OCI-LY7 (cell line): ENCODE measurements at places on chromosomes 7 and 10. TPM values are rescaled to one million over a fixed set of nuclear protein-coding genes. Genes with fewer than 3 reads are reported as not detected.

GRCh38 chr10:8410506-8410905 lies 356.0 kb downstream of the GATA3 start:
- DNase-seq = no peak

DNA sequence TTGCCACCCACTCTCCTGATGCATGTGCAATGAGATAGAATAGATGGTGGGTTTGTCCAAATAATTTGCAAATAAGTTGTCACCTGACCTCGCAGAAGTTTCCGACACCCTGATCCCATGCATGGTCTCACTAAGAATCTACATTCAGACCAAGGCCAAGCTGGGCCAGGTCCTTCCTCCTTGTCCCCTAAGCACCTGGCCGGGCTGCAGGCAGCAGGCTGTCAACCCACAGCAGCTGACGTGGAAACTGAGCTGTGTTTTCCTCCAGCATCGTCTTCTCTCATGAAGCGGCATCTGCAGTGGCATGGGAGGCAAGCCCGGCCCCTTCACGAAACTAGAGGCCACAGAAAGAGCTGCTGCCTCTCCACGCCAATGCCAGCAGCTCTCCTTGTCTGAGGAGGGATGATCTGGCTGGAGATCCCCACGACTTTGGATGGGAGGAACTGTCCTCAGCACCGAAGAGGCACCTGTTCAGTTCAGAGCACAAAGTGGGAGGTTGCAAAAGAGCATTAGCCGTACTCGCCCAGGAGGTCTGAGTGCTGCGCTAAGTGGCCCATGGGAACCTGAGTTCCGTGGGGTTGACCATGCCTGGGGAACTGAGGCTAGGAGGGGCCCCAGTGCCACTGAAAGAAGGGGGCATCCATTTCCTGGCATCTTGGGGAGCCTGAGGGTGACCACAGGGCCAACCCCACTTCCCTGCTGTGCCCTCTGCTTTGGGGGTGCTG lies 110.5 kb upstream of the INSIG1 start:
- DNase-seq = no peak

- DNase-seq = no peak
These were observed 30.3 kb downstream of the TRIM8 start for GRCh38 chr10:102674566-102674965.

GRCh38 chr7:64951250-64951848 lies 39.5 kb downstream of the ZNF117 start:
- peak; percentile 72 for DNase-seq

Gene KEL
- total RNA-seq = 1.9 and 2.2 TPM in 2 replicates

- DNase-seq = no peak
These were observed 465.1 kb downstream of the AUTS2 start for GRCh38 chr7:70063371-70063770.

GRCh38 chr7:45514944-45515343 lies 59.2 kb upstream of the ADCY1 start:
- DNase-seq = no peak

- no peak for DNase-seq
These were observed 71.2 kb downstream of the ADRA2A start for GRCh38 chr10:111148025-111148424.

Gene DNAH11
- not detected in 2 replicates for total RNA-seq

Gene LMTK2
- total RNA-seq = 17.5 and 18.3 TPM in 2 replicates

DNA sequence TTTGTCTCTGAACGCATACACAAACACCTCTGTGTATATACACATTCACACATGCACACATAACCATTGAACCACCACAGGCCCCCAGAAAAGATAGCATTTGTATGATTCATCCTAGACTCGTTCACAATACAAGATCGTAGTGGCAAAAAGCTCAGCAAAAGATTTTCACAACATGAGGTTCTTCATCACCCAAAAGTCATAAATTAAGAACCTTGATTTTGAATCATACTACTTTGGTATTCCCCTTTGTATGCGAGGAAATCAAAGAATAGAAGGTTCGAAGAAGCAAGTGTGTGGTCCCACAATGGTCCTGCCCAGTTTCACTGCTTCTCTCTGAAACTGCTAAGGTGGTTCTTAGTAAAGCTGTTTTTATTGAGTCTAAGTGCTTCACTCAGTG lies 200.7 kb downstream of the CELF2 start:
- DNase-seq = no peak

- DNase-seq = no peak
These were observed 817 bp upstream of the DNAJB6 start for GRCh38 chr7:157335991-157336382.

Gene ATOH7
- 0.21 TPM in 1 of 2 replicates, not detected in the other for total RNA-seq

- DNase-seq = no peak
These were observed 290.6 kb downstream of the PRPF18 start for GRCh38 chr10:13877154-13877909.

Gene HEPACAM2
- not detected in 2 replicates for total RNA-seq

DNA sequence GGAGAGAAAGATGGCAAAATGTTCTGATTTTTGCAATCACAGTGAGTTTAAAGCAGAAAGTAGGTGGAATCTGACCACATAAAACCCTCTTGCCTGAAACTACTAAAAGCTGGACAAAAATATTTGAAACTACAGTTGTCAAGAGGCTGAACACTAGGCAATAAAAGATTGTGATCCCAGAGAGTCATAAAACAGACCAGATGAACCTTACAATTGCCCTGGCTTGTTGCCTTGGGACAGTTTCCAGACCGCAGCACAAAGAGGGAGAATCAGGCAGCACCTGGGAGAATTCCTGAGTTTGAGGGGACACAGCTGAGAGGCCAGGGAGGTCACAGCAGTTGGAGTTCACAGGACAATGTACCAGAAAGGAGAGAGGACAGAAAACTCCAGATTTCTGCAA lies 107.3 kb upstream of the NANOS1 start:
- no peak for DNase-seq

Gene UCMA
- total RNA-seq = not detected in 2 replicates

Gene CDCA7L
- 173 and 175 TPM in 2 replicates for total RNA-seq

DNA sequence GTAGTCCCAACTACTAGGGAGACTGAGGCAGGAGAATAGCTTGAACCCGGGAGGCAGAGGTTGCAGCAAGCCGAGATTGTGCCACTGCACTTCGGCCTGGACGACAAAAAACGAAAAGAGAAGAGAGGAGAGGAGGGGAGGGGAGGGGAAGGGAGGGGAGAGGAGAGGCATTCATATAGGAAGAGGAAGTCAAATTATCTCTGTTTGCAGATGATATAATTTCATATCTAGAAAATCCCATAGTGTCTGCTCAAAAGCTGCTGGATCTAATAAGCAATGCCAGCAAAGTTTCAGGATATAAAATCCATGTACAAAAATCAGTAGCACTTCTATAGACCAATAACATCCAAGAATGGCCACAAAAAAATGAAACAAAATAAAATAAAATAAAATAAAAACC lies 120.3 kb downstream of the LMBR1 start:
- DNase-seq = no peak

Gene MINPP1
- 6.8 and 8.4 TPM in 2 replicates for total RNA-seq

DNA sequence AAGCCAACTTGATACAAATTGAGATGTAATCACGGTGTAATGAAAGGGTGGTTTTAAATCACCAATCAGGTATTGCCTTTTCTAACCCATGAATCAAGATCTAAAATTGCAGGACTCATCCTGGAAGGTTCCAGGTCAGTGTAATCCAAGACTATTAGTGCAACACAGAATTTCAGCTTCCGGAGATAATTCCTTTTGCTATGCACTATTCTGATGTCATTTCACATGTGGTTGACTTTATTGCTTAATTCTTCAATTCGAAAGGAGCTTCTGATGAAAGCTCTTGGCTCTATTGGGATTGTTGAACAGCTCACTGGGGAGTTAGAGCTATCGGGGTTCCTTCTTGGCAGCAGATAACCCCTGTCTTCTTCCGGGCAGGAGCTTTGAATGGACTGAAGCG lies 147.4 kb upstream of the INSYN2A start:
- DNase-seq = no peak

Gene CDHR3
- 0.30 and 0.42 TPM in 2 replicates for total RNA-seq

Gene GPR85
- not detected in 2 replicates for total RNA-seq

Gene ITGB8
- not detected in 2 replicates for total RNA-seq

DNA sequence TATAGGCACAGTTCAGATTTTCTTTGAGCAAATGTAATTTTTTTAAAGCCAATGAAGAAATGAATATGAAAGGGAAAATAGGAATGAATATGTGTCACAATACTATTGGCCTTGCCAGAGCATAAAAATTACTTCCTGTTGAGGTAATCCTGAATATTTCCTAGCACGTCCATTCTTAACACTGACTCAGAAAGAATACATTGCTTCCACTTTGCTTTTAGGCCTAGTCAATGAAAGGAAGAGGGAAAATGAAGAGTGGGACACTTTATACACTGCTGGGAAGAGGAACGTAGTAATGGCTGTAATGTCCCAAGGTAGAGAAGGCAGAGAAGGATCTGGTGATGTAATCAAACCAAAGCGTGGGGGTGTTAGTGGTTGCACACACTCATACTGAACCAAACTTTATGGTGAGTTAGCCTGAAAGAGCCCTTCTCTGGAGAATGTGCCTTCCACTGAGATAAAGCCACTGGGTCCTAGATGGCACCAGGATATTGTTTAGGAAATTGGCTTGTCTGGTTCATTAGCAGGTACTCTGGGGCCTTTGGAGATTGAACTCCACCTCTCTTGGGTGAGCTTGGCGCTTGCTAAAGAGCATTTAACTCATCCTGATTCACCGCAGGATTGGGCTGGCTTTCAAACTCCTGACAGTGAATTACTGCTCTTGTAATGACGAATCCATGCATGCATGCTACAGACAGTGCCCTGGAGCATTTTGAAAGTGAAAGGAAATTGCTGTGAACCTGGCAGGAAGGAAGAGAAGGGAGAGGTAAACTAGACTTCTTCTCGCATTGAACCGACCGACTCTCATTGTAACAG lies 254.9 kb downstream of the KIAA1217 start:
- DNase-seq = no peak

Gene CSGALNACT2
- total RNA-seq = 33.6 and 38.8 TPM in 2 replicates

Gene ARL5B
- total RNA-seq = 17.5 and 20.0 TPM in 2 replicates

- no peak for DNase-seq
These were observed 38.9 kb upstream of the PRKG1 start for GRCh38 chr10:51035344-51035743.

Gene MALRD1
- not detected in 2 replicates for total RNA-seq

- peak; percentile 71 for DNase-seq
These were observed 192.9 kb downstream of the ZMYND11 start for GRCh38 chr10:327889-328852.

DNA sequence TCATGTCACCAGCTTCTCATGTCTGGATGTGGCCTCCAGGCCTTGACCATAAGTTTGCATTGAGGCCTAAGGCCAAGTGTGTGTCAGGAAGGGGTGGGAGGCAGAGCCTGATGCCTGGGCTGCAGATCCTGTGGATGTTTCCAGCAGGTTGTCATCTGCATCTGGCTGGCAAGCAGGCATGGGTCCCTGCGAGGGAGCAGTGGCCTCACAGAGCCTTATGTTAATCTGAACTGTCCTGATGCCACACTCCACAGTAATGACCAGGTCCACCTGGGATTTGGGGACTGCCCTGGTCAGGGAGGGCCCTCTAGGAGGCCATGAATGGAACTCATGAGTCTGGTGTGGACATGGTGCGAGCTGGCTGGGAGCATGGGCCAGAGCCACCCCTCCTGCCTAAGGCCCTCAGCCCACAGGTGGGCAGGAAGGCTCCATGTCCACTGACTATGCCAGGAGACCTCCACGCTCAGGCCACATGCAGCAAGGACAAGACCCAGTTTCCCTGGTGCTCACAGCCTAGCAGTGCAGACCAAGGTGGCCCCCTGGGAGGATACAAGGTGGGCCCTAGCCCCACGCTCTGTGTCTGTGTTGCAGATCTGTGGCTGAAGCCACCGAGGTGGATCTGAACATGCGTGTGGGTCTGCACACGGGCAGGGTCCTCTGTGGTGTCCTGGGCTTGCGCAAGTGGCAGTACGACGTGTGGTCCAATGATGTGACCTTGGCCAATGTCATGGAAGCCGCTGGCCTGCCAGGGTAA lies 83.1 kb downstream of the ADCY1 start:
- no peak for DNase-seq

Gene ACHE
- total RNA-seq = not detected in 2 replicates

Gene FFAR4
- total RNA-seq = not detected in 2 replicates

DNA sequence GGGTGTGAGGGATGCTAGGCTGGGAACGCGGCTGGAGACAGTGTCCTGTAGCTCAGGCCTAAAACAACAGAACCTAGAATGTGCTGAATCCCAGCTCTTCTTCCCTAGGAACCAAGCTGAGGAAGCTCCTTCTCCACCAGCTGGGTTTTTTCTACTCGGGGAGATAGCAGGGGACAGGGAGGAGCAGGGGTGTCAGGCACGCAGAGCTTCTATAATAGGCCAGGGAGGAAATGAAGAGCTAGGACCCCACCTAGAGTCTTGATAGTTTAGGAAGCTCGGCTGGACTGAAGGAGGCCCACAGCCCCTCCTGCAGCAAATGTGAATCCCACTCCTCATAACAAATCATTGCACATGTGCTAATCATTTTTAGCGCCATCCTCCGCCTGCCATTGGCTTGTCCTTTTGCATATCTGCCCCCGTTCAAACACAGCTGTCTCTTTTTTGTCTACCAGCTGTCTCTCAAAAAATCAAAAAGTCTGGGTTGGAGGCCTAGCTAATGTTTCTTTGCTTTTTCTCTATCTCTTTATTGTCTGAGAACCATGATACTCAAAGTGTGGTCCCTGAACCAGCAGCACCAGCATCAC lies 24.1 kb upstream of the FAM180A start:
- DNase-seq = no peak

DNA sequence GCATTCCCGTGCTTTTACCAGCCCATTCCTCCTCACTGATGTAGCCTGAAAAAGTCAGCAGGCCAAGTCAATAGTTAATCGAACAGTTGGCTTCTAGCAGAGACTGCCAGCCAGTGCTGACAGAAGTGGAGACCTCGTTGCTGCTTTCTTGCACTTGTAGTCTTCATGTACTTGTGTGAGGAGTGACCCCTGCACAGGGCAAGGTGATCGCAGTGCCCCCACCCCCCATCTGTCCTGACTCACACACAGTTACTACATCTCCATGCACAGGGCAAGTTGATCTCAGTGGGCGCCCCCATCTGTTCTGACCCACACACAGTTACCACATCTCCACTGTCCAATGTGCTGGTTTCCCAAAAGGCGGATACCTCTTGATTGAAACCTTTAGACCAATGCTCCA lies 34.2 kb downstream of the C10orf71 start:
- no peak for DNase-seq

DNA sequence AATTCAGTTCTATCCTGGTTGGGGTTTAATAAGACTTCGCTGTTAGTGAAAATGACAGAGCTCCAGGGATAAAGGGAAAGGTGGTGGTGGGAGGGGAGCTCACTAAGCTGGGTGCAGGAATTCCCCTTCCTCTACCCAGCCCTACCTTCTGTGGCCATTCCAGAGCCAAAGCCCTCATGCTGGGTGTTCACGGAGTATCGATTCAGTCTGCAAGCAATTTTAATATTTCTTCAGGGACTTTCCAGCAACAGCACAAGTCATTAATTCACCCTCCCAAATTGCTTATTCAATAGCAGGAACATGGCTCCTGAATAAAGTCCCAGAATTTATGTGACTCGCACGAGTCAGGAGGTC lies 22.0 kb downstream of the PAX2 start:
- no peak for DNase-seq

DNA sequence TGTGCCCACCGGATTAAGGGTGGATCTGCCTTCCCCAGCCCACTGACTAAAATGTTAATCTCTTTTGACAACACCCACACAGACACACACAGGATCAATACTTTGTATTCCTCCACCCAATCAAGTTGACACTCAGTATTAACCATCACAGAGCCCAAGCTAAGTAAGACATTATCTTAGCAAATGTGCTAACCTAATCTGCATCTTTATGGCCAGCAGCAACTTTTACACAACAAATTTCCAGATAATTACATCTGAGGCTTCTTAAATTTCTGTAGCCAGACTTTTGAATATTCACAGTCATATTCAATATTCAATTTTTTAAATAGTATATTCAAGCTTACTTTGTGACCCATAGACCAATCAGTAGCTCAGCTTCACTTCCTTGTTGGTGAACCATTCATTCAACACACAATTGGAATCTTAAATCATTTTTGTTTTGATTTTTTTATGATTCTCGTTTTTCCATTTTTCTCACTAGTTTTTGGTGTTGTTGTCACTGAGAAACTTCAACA lies 594.2 kb downstream of the IPMK start:
- no peak for DNase-seq
